ENCODE measurements at places on chromosomes 6 and 20. TPM values are rescaled to one million over a fixed set of nuclear protein-coding genes. Genes with fewer than 3 reads are reported as not detected.
A peak's percentile ranks its signal among the peaks of the same experiment; 100 is the strongest.

- H3K27me3 ChIP-seq, result no peaks in the 10 kb centered on the region
- no peaks in the 10 kb centered on the region for H3K4me1 ChIP-seq
- H3K4me3 ChIP-seq, result no peak overlapping the region
- no peaks in the 10 kb centered on the region for H3K36me3 ChIP-seq
Measured at GRCh38 chr6:1497761-1498105, 108.4 kb downstream of the FOXF2 start.

DNA sequence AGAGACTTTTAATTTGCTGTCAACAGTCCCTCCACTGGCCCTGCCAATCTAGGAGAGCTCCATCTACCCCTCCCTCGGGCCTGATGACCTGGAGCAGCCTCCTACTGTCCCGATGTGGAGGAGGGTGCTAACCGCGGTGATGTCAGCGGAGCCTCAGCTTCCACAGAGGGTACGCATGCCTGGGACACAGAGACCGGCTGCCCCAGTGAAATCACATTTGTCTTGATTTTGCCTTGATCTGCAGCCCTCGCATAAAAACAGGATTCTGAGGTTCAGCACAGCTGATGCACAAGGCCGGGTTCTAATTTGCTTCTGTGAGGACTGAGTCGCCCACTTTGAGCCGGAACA, 77.6 kb downstream of the STK35 start:
- no peak for DNase-seq
- no peak overlapping the region for H3K4me3 ChIP-seq
- no peak overlapping the region for H3K27ac ChIP-seq
- no peaks in the 10 kb centered on the region for H3K27me3 ChIP-seq
- no peaks in the 10 kb centered on the region for H3K4me1 ChIP-seq

DNA sequence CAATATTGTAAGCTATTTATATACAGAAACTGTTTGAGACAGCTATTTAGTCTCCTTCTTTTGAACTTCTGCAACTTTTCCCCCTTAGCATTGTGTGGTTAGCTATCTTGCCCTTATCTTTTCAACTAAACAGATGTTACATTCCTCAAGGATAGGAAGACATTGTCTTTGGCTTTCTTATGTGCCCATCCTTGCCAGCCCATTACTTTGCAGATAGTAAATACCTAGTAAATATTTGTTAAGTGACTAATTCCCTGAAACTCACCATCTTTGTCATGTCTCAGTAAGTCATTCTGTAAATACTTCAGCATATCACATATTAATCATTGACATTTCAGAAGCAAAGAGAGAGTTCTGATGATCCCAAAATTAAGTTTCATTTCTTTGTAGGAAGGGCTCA, 69.1 kb upstream of the FLRT3 start:
- no peaks in the 10 kb centered on the region for H3K27me3 ChIP-seq
- no peaks in the 10 kb centered on the region for H3K36me3 ChIP-seq
- no peaks in the 10 kb centered on the region for H3K4me1 ChIP-seq
- H3K4me3 ChIP-seq, result no peak overlapping the region

- no peaks in the 10 kb centered on the region for H3K4me1 ChIP-seq
- no peak overlapping the region for H3K4me3 ChIP-seq
- peak; percentile 6 for DNase-seq
- H3K27me3 ChIP-seq, result no peaks in the 10 kb centered on the region
- H3K36me3 ChIP-seq, result no peaks in the 10 kb centered on the region
Measured at GRCh38 chr20:49422161-49422560, 60.3 kb downstream of the KCNB1 start.

- no peaks in the 10 kb centered on the region for H3K27me3 ChIP-seq
- no peak overlapping the region for H3K27ac ChIP-seq
- H3K4me3 ChIP-seq, result no peak overlapping the region
- no peaks in the 10 kb centered on the region for H3K36me3 ChIP-seq
- no peak for DNase-seq
- no peaks in the 10 kb centered on the region for H3K4me1 ChIP-seq
Measured at GRCh38 chr6:42441697-42442081, 10.0 kb downstream of the TRERF1 start.

DNA sequence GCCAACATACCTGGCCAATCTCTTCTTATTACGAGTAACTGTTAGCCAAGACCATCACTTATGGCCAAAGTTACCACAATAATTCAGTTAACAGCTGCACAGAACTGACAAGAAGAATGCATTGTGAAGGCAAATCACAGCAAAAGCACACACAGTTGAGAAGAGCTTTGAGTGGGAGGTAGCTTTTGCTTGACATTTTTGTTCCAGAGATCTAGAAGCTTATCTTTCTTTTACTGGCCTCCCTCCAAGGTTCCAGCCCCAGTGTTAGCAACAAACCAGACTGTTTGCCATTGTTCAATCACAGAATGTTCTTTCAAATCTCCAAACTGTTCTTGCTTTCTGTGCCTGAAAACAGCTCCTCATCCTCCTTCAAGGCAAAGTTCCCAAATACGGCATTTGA, 35.9 kb upstream of the IRAK1BP1 start:
- H3K4me3 ChIP-seq, result no peak overlapping the region
- H3K4me1 ChIP-seq, result no peaks in the 10 kb centered on the region
- H3K36me3 ChIP-seq, result no peaks in the 10 kb centered on the region
- H3K27me3 ChIP-seq, result no peaks in the 10 kb centered on the region
- no peak for DNase-seq

GRCh38 chr20:19129976-19130612, 82.3 kb upstream of the SLC24A3 start:
- no peaks in the 10 kb centered on the region for H3K36me3 ChIP-seq
- no peak for DNase-seq
- H3K4me1 ChIP-seq, result no peaks in the 10 kb centered on the region
- H3K27me3 ChIP-seq, result no peaks in the 10 kb centered on the region

- H3K4me1 ChIP-seq, result no peaks in the 10 kb centered on the region
- DNase-seq, result no peak
- no peaks in the 10 kb centered on the region for H3K36me3 ChIP-seq
- H3K27ac ChIP-seq, result no peak overlapping the region
- H3K27me3 ChIP-seq, result no peaks in the 10 kb centered on the region
Measured at GRCh38 chr6:11885159-11885558, 106.6 kb upstream of the ADTRP start.

GRCh38 chr6:163836876-163837690, 422.6 kb downstream of the QKI start:
- H3K4me1 ChIP-seq, result no peaks in the 10 kb centered on the region
- no peak for DNase-seq
- H3K27me3 ChIP-seq, result no peaks in the 10 kb centered on the region
- H3K36me3 ChIP-seq, result no peaks in the 10 kb centered on the region

GRCh38 chr6:83574783-83575182, 62.4 kb downstream of the PRSS35 start:
- H3K27ac ChIP-seq, result no peak overlapping the region
- H3K27me3 ChIP-seq, result no peaks in the 10 kb centered on the region
- DNase-seq, result no peak
- no peak overlapping the region for H3K4me3 ChIP-seq

GRCh38 chr6:46867411-46867810, 54.3 kb downstream of the ADGRF5 start:
- no peaks in the 10 kb centered on the region for H3K36me3 ChIP-seq
- no peaks in the 10 kb centered on the region for H3K27me3 ChIP-seq
- no peaks in the 10 kb centered on the region for H3K4me1 ChIP-seq

GRCh38 chr20:45342855-45343531, 5.2 kb downstream of the SDC4 start:
- no peaks in the 10 kb centered on the region for H3K36me3 ChIP-seq
- no peak for DNase-seq
- H3K4me1 ChIP-seq, result no peaks in the 10 kb centered on the region
- no peak overlapping the region for H3K4me3 ChIP-seq

- no peaks in the 10 kb centered on the region for H3K36me3 ChIP-seq
- H3K27ac ChIP-seq, result peak overlapping the region; percentile 87
- peaks cover 6% of the 10 kb centered on the region for H3K4me1 ChIP-seq
- no peaks in the 10 kb centered on the region for H3K27me3 ChIP-seq
- H3K4me3 ChIP-seq, result no peak overlapping the region
Measured at GRCh38 chr20:41175727-41176330, 38.5 kb downstream of the PLCG1 start.

- peaks cover 4% of the 10 kb centered on the region for H3K4me1 ChIP-seq
- DNase-seq, result peak; percentile 62
- no peaks in the 10 kb centered on the region for H3K36me3 ChIP-seq
- H3K27me3 ChIP-seq, result no peaks in the 10 kb centered on the region
- H3K4me3 ChIP-seq, result no peak overlapping the region
Measured at GRCh38 chr6:108697561-108698161, 136.9 kb downstream of the FOXO3 start.

- H3K4me1 ChIP-seq, result no peaks in the 10 kb centered on the region
- no peaks in the 10 kb centered on the region for H3K27me3 ChIP-seq
- H3K27ac ChIP-seq, result no peak overlapping the region
- DNase-seq, result no peak
- H3K4me3 ChIP-seq, result no peak overlapping the region
Measured at GRCh38 chr6:48429021-48429420, 318.0 kb upstream of the PTCHD4 start.

DNA sequence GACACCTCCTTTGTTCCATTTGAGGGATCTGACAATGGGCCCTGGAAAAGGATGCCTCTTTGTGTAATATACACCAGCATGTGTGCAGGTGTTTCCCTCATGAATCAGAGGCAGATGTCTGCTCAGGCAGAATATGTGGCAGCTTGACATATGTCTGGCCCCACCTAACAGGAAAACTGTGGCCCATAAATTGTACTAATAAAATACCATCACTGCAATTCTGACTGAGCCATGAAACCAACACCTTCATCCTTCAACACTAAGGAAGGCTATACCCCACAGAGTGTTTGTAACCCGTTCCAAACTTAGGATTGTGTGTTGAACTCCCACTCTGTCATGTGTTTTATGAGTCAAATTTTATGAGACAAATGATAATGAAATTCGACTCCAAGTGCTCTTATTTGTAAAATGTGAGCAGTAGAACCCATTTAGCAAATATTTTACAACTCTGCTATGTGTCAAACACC, 22.7 kb downstream of the LAMA4 start:
- no peaks in the 10 kb centered on the region for H3K27me3 ChIP-seq
- H3K4me3 ChIP-seq, result no peak overlapping the region
- peaks cover 5% of the 10 kb centered on the region for H3K4me1 ChIP-seq

- no peak overlapping the region for H3K4me3 ChIP-seq
- H3K36me3 ChIP-seq, result no peaks in the 10 kb centered on the region
- no peaks in the 10 kb centered on the region for H3K27me3 ChIP-seq
- H3K27ac ChIP-seq, result no peak overlapping the region
Measured at GRCh38 chr20:21548390-21549035, 34.6 kb upstream of the NKX2-2 start.

- no peak for DNase-seq
- H3K27ac ChIP-seq, result no peak overlapping the region
- H3K27me3 ChIP-seq, result no peaks in the 10 kb centered on the region
- no peaks in the 10 kb centered on the region for H3K36me3 ChIP-seq
- H3K4me3 ChIP-seq, result no peak overlapping the region
Measured at GRCh38 chr6:50098641-50098993, 48.9 kb upstream of the DEFB112 start.

DNA sequence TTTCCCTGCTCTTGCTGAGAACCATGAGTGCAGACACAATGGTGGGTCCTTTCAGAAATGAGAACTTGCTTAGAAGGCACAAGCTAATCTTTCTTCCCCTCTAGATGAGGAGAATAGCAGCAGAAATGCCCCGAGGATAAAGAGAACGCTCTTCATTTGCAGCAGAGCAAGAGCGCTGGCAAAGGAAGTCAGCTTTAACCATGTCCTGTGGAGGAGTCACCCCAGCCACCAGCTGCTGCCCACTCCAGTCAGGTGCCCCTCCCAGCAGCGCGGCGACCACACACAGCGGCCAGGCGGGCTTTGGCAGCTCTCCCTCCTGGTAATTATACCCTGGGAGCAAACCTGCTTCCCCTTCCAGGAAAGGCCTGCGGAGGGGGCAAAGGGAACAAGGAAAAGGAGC, 42.4 kb upstream of the EMILIN3 start:
- H3K4me3 ChIP-seq, result no peak overlapping the region
- DNase-seq, result no peak
- H3K27ac ChIP-seq, result no peak overlapping the region
- H3K36me3 ChIP-seq, result peaks cover 6% of the 10 kb centered on the region

Gene PROCR
- total RNA-seq, result 128 TPM

Gene B3GAT2
- not detected for total RNA-seq

Gene ID4
- 85.1 TPM for total RNA-seq

Gene TNFRSF21
- total RNA-seq, result 3.7 TPM

Gene RPL10A
- 875 TPM for total RNA-seq

Gene RSPO3
- total RNA-seq, result 5.2 TPM

Gene TRIM10
- not detected for total RNA-seq

Gene RBPJL
- total RNA-seq, result not detected

Gene FAM217A
- total RNA-seq, result not detected

Gene POM121L2
- not detected for total RNA-seq

Gene EMILIN3
- total RNA-seq, result 0.39 TPM

Gene TSPO2
- not detected for total RNA-seq

Gene POPDC3
- not detected for total RNA-seq

All from aorta (tissue), 5 donors.